Left ventricle myocardium inferior (tissue), 1 donor: ENCODE measurements at places on chromosomes 4 and X. TPM values are rescaled to one million over a fixed set of nuclear protein-coding genes. Genes with fewer than 3 reads are reported as not detected.
A peak's percentile ranks its signal among the peaks of the same experiment; 100 is the strongest.

Gene PRPS2
- total RNA-seq, result 3.7 TPM

DNA sequence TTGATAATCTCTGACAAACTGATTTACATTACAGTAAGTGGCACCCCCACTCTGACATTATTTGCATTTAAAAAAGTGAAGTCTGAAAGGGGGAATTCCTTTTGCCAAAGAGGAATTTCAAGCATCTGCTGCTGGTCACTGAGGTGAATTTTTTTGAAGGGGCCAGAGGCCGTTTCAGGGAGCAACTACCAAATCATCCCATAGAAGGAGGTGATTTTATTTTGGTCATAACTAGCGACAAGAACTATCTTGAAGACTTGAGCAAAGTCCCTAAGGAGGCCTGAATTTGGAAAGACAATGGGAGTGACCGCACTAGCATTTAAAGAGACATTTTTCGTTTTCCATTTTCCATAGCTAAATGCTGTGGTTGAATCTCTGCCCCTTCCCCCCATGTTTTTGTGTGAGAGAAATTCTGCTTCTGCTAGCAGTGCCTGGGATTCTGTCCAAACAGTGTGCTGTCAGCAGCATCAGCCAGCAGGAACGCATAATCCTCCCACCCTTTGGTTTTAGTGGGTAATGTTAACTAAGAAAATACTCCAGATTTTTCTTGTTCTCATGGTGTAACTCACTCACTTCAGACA, 110.1 kb upstream of the MED14 start:
- peak overlapping the region; percentile 21 for H3K4me3 ChIP-seq
- no peaks in the 10 kb centered on the region for H3K4me1 ChIP-seq
- peak overlapping the region; percentile 44 for H3K27ac ChIP-seq
- peak; percentile 16 for DNase-seq

Gene CENPI
- 0.27 TPM for total RNA-seq

DNA sequence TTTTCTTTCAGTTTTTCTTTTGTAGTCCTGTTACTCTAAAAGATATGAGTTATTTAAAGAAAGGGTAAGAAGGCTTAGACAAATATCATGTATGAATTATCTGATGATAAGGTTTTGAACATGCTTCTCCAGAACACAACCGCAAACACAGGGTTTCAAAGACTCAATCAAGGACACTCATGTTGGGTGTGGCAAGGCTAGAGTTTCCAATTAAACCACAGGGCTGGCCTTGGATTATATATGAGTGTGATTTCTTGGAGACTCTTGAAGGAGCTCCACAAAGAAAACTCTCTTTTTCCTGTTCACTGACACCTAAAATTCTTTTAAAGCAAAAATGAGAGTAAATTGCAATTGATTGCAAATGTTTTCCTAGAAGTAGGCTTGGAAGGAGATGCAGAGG, 110.1 kb upstream of the PDLIM3 start:
- H3K4me3 ChIP-seq, result no peak overlapping the region
- peaks cover 48% of the 10 kb centered on the region for H3K4me1 ChIP-seq
- no peak for DNase-seq
- peaks cover 57% of the 10 kb centered on the region for H3K36me3 ChIP-seq

Gene FAM184B
- total RNA-seq, result not detected

GRCh38 chrX:133594156-133594555, 178.9 kb upstream of the GPC4 start:
- H3K27ac ChIP-seq, result no peak overlapping the region
- no peak overlapping the region for H3K4me3 ChIP-seq
- no peaks in the 10 kb centered on the region for H3K4me1 ChIP-seq
- no peaks in the 10 kb centered on the region for H3K27me3 ChIP-seq
- DNase-seq, result no peak
- H3K36me3 ChIP-seq, result no peaks in the 10 kb centered on the region

GRCh38 chr4:8352368-8353157, 83.0 kb downstream of the HTRA3 start:
- peak; percentile 31 for DNase-seq
- H3K36me3 ChIP-seq, result no peaks in the 10 kb centered on the region
- peaks cover 38% of the 10 kb centered on the region for H3K4me1 ChIP-seq

Gene BRS3
- not detected for total RNA-seq
